Cerebellum (tissue), 4 donors: ENCODE measurements at places on chromosomes 5 and 9. TPM values are rescaled to one million over a fixed set of nuclear protein-coding genes. Genes with fewer than 3 reads are reported as not detected.

GRCh38 chr9:78963911-78964310, 607.9 kb upstream of the TLE4 start:
- DNase-seq: no peak

DNA sequence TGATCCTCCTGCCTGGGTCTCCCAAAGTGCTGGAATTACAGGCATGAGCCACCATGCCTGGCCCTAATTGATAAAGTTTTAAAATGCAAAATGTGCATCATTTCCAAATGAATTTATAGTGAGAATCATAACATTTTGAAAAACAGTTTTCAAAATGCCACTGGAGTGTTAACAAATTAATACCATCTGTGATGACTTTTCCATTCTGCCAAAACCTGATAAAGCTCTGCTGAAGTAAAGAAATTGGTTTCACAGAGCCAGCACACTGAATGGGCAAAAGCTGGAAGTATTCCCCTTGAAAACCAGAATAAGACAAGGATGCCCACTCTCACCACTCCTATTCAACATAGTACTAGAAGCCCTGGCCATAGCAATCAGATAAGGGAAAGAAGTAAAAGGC, 89.6 kb downstream of the MUSK start:
- DNase-seq: no peak

- no peak for DNase-seq
Observed at GRCh38 chr9:14560194-14560593, 133.0 kb downstream of the ZDHHC21 start.

- no peak for DNase-seq
Observed at GRCh38 chr9:33714989-33715388, 80.4 kb upstream of the PRSS3 start.

Gene MEGF10
- total RNA-seq: 72.2 TPM

GRCh38 chr5:170597109-170597751, 93.4 kb downstream of the KCNIP1 start:
- DNase-seq: no peak

- no peak for DNase-seq
Observed at GRCh38 chr5:64632251-64632650, 58.1 kb upstream of the SHISAL2B start.

DNA sequence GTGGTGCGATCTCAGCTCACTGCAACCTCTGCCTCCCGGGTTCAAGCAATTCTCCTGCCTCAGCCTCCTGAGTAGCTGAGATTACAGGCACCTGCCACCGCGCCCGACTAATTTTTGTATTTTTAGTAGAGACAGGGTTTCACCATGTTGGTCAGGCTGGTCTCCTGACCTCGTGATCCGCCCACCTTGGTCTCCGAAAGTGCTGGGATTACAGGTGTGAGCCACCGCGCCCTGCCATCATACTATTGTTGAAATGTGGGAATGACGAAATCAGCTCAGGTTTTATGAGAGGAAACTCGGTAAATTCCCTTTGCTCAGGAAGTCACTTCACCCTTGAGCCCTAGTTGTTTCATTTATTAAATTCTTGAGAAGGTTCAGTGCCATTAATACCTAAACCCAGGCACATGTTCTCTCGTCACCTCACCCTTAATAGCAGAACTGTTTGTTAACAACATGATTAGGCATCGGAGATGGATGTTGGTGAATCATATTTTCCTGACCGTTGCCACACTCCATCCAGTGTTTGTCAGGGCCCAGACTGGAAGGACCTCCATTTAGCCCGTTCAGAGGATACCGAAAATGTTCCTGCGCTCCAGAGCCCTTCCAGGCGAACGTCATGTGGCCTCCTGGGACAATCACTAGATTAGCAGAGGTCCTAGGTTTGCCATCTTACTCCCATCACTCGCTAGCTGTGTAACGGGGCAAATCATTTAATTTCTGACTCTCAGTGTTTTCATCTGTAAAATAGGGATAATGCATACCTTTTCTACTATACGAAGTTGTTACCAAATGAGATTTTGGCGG, 20.0 kb upstream of the CREBRF start:
- no peak for DNase-seq

DNA sequence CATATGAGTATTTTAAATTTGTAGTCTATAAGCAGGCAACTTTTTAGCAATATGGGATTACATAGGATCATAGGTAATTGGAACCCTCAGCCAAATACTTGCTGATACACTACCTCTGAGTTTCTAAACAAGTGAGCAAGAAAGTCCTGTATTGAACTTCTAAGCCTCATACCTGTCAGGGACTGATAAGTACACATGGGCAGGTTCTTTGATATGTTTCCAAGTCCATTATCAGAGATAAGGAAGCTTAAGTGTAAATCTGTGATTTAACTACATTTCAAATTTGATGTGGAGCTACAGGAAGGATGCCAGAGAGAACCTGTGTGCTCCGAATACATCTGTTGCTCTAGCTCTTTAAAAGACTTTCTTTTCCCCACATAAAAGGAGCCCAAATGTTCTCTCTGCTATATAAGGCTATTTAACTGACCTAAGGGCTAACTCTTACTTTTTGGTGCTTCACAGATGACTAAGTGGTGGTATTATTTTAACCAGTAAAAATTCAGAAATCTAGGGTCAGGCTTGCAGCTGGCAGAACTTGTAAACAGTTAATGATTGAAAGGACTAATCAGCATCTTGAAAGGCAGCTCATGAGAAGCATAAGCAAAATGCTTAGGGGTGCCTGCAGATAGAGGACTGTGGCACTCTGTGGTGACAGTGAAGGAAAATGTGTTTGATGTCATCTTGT, 228.6 kb downstream of the NR3C1 start:
- DNase-seq: no peak

GRCh38 chr5:35188031-35188457, 42.2 kb downstream of the PRLR start:
- no peak for DNase-seq

DNA sequence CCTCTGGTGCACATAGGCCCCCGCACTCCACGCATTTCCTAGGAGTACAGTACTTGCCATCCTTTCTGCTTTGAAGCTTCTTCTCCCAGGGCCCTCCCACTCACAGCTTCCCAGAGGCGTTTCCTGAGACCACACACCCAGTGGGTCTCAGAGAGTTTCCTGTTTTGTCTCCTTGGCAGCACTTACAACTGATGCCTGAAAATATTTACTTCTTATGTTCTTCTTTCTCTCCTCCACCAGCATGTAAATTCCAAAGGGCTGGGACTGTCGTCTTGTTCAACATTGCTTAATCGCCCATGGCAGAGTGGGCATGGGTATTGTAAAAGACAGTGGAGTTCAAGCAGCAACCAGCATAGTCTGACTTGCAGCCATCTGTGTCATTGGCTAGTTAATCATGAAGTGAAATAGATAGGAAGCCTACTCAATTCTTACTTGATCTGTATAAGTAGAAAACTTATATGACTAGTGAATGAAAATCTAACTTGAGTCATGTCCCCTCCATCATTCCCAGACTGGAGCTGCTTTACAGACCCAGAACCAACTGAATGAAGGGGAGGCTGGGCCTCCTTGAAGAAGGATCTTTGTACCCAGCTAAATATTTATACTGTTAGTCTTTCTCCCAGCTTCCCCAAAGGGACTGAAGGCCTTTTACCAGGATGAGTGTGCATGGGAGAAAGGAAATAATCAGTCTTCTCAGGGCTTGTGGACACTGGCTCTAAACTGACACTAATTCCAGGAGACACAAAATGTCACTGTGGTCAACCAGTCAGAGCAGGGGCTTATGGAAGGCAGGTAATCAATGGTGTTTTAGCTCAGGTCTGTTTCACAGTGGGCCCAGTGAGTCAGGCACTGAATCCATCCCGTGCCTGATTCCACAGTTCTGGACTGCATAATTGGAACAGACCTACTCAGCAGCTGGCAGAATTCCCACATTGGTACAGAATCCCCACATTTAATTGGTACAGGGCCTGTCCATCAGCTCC, 116.4 kb downstream of the SV2C start:
- no peak for DNase-seq
